Stimulated activated CD4-positive, alpha-beta T cell treated with anti-CD3 and anti-CD28 coated beads, Interleukin-2, amount 100 ng/mL, for 24 hours (primary cell): ENCODE measurements at places on chromosomes 6 and 20.

- DNase-seq = no peak
Measured at GRCh38 chr6:43821101-43821886, 51.3 kb downstream of the VEGFA start.

GRCh38 chr6:74814440-74814839 lies 391.4 kb downstream of the COL12A1 start:
- no peak for DNase-seq

DNA sequence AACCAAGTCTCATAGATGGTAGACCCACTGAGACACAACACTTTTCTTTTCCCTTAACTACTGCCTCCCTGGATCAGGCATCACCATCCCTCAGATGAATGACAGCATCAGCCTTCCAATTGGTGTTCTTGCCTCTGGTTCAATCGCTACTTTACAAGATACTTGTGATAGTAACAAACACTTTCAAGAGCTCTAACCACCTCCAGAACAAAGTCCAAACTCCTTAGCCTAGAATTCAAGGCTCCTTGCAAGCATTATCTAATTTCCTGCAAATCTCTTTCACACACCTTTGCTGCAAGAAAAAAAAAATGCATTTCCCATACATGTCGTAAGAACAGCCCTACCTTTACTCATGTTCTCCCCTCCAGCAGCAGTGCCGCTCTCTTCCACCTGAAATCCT lies 33.1 kb downstream of the RALGAPA2 start:
- no peak for DNase-seq

- no peak for DNase-seq
Measured at GRCh38 chr20:36582322-36582721, 8.9 kb downstream of the TGIF2 start.

DNA sequence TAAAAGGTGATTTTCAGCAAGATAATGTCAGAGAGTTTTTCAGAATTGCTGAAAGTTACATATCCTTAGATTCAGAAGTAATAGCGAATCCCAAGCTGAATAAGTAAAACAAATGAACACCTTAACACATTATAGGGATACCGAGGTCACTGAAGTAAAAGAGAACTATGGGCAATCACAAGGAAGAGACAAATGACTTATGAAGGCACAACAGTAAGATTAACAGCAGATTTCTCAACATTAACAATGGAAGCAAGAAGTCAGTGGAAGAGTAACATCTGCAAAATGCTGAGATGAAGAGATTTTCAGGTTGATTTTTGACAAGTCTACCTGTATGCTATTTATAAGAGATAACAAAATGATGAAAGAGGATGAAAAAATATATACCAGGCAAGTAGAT lies 86.1 kb upstream of the EZR start:
- DNase-seq = no peak

GRCh38 chr6:106973018-106973835 lies 1.3 kb downstream of the CD24 start:
- no peak for DNase-seq

GRCh38 chr6:26214803-26215584 lies 127.8 kb downstream of the HFE start:
- no peak for DNase-seq

GRCh38 chr6:26331218-26332073 lies 33.6 kb upstream of the BTN3A2 start:
- peak; percentile 67 for DNase-seq

- peak; percentile 58 for DNase-seq
Measured at GRCh38 chr6:18509871-18510643, 122.9 kb downstream of the RNF144B start.

- DNase-seq = no peak
Measured at GRCh38 chr6:140581601-140582000, 1207.2 kb upstream of the CITED2 start.

- DNase-seq = no peak
Measured at GRCh38 chr6:137711972-137712371, 155.1 kb upstream of the TNFAIP3 start.
